Brain microvascular endothelial cell (primary cell): ENCODE measurements at places on chromosomes 12 and 14.

GRCh38 chr14:54686871-54687749 is 120.2 kb downstream of the SAMD4A start:
- no peak for DNase-seq

- DNase-seq: no peak
These were observed 63.1 kb downstream of the DIP2B start for GRCh38 chr12:50567926-50568325.

DNA sequence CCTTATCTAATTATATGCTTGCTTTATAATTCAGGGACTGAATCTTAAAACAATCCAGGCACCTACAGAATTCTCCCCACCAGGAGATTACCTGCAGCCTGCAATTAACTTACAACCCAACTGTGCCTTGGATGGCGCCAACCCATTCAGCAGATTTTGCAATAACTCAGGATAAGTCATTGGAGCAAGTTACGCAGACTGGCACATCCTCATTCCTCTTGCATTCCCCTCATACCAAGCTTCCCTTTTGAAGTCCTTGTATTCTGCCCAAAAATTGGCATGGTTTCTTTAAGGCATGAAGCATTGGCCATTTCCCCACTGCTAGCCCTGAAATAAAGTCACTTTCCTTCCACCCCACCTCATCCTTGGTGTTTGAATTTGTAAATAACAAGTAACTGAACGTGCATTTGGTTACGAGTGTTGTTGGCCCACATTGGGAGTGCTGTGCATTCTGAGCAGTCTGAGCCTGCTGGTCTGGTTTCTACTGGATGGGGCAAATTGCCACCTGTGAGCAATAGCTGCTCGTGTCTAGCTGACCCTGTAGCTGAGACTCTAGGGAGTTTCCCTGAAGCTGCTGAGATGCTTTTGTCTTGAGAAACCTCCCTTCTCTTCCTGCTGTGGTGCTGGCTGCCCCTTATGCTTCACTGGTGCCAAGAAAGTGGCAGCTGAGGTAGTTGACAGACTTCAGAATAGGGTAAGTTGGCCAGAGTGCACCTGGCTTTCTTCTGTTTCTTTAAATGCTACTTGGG is 99.2 kb upstream of the SCAF11 start:
- no peak for DNase-seq

- DNase-seq: no peak
These were observed 178.0 kb upstream of the FKBP4 start for GRCh38 chr12:2616763-2617162.

DNA sequence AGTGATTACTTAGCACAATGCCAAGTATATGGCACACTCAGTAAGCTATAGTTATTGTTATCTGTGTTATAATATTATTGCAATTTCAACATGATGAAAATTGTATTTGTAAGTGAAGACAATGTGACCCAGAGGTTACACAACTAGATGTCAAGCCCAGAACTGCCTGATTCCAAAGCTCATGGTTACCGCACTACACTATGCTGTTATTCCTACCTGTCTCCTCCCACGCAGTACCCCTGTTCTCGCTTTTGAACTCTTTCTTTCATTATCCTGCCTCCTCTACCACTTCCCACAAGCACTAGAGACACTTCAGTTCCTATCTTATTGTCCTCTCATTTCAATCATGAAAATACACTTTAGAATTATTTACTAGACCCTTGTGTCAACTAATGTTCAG is 93.2 kb downstream of the PLCZ1 start:
- no peak for DNase-seq

- no peak for DNase-seq
These were observed 30.7 kb upstream of the OVCH1 start for GRCh38 chr12:29528161-29528560.

- DNase-seq: peak; percentile 11
These were observed 69.5 kb downstream of the TBC1D30 start for GRCh38 chr12:64893961-64894360.

GRCh38 chr12:108825201-108825950 is 32.0 kb downstream of the SSH1 start:
- DNase-seq: no peak

GRCh38 chr12:53795927-53796326 is 44.1 kb upstream of the CISTR start:
- no peak for DNase-seq

DNA sequence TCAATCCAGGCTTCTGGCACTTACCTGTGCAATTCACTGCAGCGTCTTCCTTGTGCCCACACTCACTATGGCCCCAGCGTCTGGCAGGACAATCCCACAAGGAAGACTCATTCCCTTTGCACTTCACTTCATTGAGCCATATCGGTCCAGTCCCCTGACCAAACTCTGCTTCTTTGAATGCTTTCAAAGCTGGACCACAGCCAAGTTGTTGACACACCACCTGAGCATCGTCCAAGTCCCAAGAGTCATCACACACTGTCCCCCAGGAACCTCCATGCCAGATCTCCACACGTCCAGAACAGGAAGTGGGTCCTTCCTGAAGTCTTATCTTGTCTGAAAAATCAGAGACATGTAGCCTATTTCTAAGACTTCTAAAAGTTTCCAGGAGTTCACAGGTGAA is 20.2 kb downstream of the CD163 start:
- DNase-seq: no peak

- no peak for DNase-seq
These were observed 171.6 kb upstream of the PTPRQ start for GRCh38 chr12:80272387-80272915.

GRCh38 chr12:59472273-59472672 is 123.6 kb upstream of the SLC16A7 start:
- DNase-seq: no peak

DNA sequence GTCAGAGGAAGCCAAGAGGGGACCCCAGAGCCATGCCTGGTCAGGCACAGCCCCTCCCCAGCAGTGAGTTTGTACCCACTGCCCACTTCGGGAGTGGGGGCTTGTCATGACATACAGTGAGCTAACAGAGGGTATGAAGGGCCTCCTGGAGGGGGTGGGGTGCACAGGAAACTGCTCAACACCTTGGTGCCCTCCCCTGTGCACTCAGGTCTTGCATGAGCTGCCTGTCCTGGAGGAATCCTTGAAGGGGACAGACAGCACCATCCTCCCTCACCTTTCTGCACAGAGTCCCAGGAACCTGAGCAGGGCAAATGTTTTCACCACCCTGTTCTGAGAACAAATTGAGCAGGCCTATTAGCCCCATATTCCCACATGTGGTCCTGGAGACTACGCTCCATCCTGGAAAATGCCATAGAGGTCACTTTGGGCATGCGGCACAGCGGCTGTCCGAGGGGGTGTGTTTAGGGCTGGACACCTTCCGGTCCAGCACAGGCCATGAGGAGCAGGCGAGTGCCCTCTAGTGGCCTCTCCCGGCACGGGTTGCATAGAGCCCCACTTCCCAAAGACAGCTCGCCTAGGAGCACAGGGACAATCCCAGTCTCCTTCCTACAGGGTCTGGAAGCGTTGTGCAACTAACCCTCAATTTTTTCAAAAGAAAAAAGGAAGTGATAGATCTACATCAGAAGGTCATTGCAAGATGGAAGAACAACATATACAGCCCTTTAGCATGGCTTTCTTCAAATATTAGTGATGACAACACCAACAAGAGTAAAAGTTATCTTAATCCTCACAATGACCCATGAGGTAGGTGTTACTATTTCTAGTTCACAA is 31.9 kb upstream of the ZFP36L1 start:
- peak; percentile 76 for DNase-seq

GRCh38 chr14:101726295-101726953 is 35.1 kb upstream of the PPP2R5C start:
- DNase-seq: no peak

GRCh38 chr12:58844161-58844560 is 76.1 kb downstream of the LRIG3 start:
- DNase-seq: no peak

- peak; percentile 39 for DNase-seq
These were observed 122.5 kb downstream of the PHLDA1 start for GRCh38 chr12:75908961-75909605.

GRCh38 chr14:100278702-100279101 is 27.5 kb downstream of the SLC25A29 start:
- DNase-seq: peak; percentile 63

- no peak for DNase-seq
These were observed 484.6 kb downstream of the AACS start for GRCh38 chr12:125549836-125550235.

DNA sequence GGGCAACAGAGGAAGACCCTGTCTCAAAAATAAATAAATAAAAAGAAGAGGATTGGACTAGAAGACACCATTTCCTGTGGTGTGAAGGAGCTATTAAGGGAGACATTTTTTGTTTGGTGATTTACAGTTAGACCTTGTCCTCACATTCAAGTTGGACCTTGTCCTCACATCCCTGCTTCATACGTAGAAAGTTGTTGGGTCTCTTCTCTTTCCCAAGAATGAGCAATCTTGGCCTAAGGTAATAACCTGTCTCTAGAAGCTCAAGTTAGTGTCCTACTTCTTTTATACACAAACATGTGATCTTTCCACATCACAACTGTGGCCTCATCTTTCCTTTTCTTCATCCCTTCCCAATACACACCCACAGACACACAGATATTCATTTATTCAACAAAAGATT is 13.0 kb downstream of the APOLD1 start:
- no peak for DNase-seq

GRCh38 chr12:12461923-12462315 is 100.7 kb downstream of the DUSP16 start:
- DNase-seq: no peak

- DNase-seq: no peak
These were observed 84.9 kb downstream of the ZFC3H1 start for GRCh38 chr12:71578694-71579258.

DNA sequence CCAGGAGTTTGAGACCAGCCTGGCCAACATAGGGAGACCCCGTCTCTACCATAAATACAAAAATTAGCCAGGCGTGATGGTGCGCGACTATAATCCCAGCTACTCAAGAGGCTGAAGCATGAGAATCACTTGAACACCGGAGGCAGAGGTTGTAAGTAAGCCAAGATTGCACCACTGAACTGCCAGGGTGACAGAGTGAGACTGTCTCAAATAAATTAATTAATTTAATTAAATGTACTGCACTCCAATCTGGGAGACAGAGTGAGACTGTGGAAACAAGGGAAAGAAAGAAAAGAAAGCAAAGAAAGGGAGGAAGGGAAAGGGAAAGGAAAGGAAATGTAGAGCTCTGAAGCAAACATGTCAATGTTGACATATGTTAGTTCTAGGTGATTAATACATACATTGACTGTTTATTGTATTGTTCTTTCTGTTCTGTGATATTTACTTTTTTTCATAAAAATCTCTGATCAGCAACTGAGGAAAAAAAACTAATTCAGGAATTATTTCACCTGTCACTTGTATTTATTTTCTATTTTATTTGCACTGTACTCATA is 99.6 kb downstream of the DENND5B start:
- DNase-seq: no peak

DNA sequence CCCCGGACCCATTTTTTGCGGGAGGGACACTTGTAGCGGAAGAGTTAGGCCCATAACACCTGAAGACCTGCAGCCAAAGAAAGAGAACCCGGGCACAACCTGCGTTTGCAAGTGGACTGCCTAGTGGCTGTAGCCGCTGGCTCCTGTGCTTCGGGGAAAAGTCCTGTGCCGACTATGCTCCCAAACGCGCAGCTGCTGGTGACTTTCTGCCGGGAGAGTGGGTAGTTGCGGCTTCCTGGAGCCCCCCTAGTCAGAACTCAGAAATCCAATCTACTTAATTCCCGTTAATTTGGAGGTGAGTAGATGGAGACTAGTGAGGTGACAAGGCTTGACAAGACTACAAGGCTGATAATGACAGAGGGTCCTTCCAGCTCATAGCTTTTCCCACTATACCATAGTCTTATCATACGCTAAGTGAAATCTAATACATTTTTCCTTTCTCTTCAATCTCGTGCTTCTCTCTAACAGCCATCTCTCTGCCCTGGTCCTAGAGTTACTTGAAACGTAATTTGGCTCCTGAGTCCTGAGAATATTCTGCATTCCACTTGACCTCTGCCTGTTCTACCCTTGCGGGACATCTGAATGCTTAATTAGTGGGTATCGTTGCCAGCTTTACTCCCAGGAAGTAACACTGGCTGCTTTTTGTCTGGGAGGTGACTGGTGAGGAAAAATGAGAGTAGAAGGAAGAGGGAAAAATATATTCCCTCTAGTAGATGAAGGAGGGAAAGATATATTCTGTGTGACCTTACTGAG is 556 bp downstream of the MTHFD1 start:
- DNase-seq: peak; percentile 10

GRCh38 chr14:75301666-75302325 is 23.2 kb downstream of the FOS start:
- DNase-seq: peak; percentile 38

- no peak for DNase-seq
These were observed 287.8 kb downstream of the BCL11B start for GRCh38 chr14:98984027-98984718.

DNA sequence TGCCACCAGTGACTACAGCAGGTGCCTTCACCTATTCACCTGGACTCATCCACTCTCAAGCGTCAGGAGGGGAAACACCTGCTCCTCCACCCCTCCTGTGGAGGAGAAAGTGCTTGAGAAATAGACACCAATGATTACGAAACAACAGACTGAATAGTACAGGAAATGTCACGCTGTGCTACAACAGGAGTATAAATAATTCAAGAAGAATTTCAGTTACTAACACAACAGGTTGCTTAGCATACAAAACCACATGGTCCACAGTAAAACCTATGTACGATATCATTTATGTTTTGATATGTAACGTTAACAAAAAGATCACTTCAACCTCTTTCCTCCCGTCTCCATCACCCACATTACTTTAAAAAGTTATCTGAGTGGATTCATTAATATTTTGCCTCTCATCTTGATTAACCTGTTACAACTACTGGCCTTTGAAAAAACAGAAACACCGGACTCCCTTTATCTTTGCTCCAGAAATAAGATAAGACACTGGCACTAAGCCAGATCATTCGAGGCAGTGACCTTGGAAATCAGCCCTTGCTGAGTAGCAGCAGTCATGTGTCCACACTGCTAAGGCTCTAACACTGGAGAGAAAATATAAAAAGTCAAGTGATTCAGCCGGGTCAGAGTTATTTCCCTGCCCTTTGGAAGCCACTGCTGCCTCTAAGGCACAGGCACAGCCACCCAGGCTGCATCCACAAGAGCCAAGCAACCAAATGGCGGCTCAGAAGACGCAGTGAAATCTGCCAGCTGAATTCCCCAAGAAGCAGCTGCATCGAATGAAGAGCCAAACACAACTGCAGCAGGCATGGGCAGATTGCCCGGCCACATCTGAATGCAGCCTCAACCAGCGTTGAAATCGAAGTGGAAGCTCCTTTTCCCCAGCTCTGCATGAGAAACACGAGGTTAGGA is 40.9 kb downstream of the NT5DC3 start:
- DNase-seq: peak; percentile 60

- no peak for DNase-seq
These were observed 51.3 kb downstream of the MAPKAPK5 start for GRCh38 chr12:111893287-111893686.

DNA sequence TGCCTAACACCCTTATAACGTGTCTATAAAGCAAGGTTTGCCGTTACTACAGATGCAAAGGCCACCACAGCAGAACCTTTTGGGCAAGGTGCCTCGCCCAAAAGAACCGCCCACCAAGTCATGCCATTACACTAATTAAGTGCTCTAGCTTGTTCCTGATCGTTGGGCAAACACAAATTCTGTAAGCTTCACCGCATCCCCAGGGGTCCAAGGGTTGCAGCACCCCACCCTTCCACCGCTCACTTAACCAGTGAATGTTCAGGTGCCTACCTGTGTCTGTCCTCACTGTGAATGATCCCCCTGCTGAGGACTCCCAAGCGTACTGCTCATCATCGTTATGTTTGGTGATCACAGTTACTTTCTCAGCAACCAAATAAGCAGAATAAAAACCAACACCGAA is 1.4 kb downstream of the HSP90AA1 start:
- no peak for DNase-seq
